ENCODE measurements at places on chromosomes 3 and 15. TPM values are rescaled to one million over a fixed set of nuclear protein-coding genes. Genes with fewer than 3 reads are reported as not detected.

The SKIC8 gene
- total RNA-seq: 93.5 TPM

The CCR1 gene
- not detected for total RNA-seq

The NTRK3 gene
- under 0.01 TPM for total RNA-seq

The DNAH12 gene
- under 0.01 TPM for total RNA-seq

The LEO1 gene
- 31.9 TPM for total RNA-seq

The CADPS gene
- total RNA-seq: not detected

The CTXN2 gene
- total RNA-seq: under 0.01 TPM

The AKAP13 gene
- total RNA-seq: 74.4 TPM

The CCDC80 gene
- 11.5 TPM for total RNA-seq

The EOMES gene
- total RNA-seq: not detected

The DHFR2 gene
- total RNA-seq: 3.7 TPM

The CAMP gene
- not detected for total RNA-seq

The MED12L gene
- 0.19 TPM for total RNA-seq

The TMEM207 gene
- total RNA-seq: not detected
